ENCODE measurements at places on chromosomes 12 and 14.

- no peak for DNase-seq
These were observed 17.3 kb downstream of the PCNX1 start for GRCh38 chr14:70924521-70924920.

GRCh38 chr12:47825173-47825639 lies 5.5 kb upstream of the HDAC7 start:
- no peak for DNase-seq

- DNase-seq = no peak
These were observed 133.8 kb upstream of the MGAT4C start for GRCh38 chr12:86389949-86390348.

GRCh38 chr12:11660624-11661023 lies 11.2 kb downstream of the ETV6 start:
- DNase-seq = no peak

DNA sequence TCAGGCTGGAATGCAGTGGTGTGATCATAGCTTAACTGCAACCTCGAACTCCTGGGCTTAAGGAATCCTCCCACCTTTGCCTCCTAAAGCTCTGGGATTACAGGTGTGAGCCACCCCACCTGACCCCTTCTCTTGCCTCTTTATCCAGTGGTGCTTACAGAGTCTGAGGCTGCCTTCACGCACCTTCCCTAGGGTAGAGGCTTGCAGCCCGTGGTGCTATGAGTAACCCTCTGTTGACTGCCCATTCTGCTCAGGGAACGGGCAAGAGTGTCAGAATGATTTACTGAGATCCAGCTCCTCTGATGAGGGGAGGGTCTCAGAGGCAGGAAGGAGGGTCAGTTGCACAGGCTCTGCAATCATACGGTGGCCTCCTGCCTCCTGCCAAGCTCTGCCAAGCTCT lies 125.1 kb upstream of the TBX3 start:
- DNase-seq = no peak

GRCh38 chr12:1425396-1425729 lies 169.0 kb downstream of the FBXL14 start:
- no peak for DNase-seq

DNA sequence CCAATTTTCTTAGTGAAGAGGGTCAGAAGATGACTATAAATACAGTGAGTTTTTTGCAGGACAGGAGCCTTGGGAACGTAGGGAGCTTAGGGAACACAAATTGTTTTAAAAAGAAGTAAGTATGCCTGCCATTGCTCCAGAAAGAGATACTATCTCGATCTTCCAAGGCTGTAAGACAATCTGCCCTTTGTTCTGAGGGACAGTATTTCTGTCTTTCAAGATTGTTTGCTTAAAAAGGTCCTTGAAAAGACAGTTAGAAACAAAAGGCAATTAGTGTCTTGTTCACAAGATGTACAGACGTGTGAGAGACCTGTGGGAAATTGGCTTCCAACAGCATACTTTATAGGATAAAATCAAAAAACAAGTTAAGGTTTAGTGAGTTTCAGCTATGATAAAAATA lies 321.2 kb upstream of the FAR2 start:
- DNase-seq = no peak

- no peak for DNase-seq
These were observed 5.3 kb upstream of the PGF start for GRCh38 chr14:74960736-74961135.

DNA sequence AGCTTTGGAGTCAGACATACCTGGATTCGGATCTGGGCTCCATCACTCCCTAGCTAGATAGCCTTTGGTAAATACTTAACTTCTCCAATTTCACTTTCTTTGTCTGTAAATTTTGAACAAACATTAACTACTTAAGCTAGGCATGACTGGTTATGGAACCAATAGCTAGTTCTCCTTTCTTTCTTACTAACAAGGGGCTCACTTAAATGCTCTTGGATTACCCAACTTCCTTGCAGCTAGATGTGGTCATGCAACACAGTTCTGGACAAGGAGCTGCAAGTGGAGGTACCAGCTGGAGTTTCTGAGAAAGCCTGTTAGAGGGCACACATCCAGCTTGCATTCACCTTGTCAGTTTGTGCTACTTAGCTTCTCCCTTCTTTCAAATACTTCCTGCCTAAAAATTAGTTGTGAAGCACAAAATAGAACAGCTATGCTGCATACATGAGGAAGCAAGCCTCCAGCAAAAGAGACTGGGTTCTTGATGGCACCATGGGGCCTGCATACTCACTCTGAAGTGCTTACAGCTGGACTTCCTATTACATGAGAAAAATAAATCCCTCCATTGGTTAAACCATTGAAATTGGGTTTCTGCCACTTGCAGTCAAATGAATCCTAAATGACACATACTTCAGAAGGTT lies 210.1 kb upstream of the EEA1 start:
- DNase-seq = no peak

GRCh38 chr14:101010835-101011234 lies 107.3 kb upstream of the RTL1 start:
- DNase-seq = no peak

GRCh38 chr12:106773286-106774004 lies 1.0 kb upstream of the RIC8B start:
- DNase-seq = peak; percentile 40

DNA sequence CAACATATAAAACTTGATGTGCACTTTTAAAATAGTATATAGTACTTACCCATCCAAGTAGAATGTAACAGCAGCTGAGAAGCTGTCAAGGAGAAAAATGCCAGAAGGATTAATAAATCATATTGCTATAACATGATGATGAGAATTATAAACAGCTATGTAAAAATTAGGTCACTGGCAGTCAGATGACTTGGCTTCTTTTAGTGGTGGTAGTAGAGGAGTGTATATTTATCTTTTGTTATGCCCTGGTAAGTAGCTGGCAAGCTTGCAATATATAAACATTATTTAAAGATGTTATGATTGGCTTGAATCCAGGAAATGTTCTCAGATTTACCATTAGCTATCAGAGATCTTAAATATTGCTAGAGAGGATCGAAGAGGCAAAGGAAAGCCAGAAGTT lies 471.0 kb upstream of the MGAT4C start:
- DNase-seq = no peak

DNA sequence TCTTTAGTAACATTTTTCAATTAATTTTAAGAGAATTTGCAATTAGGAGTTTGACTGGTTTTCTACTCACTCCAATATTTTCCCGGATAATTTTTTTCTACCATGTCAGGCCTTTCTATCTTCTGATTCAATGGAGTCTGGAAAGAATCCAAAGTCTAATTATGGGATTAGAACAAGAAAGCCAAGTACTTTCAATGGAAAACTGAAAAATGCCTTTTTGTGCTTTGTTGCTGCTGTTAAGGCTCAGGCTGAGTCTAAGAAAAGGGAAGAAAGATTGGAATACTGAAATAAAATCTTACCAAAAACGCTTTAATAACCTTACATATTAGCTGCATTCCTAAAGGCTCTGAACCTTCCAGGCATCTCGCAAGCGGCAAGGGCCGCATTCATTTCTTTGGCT lies 24.4 kb upstream of the DHRS4 start:
- no peak for DNase-seq

DNA sequence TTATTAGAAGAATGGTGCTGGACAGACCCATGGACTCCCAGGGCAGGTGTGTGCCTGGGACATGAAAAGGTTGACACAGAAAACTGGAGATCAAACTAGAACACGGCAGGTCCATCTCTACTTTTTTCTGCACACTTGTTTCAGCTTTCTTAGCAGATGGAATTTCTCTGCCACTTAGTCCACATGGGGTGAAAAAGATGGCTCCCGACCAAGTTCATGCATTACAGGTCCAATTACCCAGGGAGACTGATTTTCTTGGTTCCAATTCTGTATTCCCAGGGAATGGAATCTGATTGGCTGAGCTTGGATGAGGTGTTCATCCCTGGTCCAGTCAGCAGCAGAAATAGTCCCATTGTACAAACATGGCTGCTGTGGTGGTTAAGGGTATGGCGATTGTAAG lies 238.9 kb upstream of the SRRM4 start:
- no peak for DNase-seq

DNA sequence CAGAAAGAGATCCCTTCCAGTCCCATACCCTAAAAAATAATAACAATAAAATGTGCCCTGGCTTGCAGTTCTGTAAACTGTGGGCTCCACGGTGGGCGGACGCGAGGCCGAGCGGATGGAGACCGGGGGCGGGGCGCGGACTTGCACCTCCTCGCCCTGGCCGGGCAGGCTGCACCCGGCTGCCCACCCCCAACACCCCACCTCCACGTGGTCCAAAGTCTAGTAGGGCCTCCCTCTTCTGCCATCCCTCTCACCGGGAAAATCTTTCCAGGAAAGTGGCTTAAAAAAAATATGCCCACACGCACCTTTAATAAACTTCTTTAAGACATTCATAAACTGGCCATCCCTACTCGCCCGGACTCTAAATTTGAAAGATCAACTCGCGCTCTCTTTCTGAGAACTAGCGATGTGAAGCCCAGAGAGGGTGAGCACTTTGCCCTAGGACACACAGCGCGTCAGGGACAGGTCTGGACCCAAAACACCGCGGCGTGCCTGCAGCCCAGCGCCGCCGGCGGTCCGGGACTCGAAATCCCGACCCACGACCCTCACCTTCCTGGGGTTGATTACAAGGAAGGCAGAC lies 1.9 kb upstream of the BCL11B start:
- DNase-seq = no peak

GRCh38 chr14:79543967-79544697 lies 667.2 kb downstream of the DIO2 start:
- peak; percentile 22 for DNase-seq

DNA sequence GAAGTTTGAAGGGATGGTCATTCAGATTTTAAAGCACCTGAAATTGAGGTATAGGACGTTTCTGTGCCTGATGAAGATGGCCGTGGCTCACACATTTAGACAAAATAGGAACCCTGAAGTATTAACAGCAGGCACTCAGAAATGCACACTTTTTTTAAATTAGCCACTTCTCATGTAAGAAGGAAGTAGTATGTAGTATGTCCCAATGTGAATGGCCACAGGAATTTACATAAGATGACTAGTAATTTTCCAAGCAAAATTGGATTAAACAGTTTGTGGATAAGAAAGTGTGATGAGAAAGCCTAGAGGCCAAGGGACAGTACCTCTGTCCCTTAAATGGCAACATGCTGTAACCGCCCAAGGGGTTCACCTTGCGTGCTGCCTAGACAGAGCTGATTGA lies 1.8 kb upstream of the MIS18BP1 start:
- DNase-seq = no peak

DNA sequence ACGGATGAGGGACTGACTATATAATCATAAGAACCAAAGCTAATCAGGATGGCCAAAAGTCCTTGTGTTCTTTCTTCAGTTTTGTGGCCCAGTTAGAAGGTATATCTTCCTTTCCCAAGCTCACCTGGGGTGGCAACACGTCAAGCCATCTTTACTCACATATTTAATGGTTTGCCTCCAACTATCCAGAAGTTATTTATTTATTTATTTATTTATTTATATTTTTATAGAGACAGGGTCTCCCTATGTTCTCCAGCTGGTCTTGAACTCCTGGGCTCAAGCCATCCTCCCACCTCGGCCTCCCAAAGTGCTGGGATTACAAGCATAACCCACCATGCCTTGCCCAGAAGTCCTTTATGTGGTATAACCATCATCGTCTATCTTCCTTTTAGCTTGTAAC lies 11.8 kb upstream of the SP7 start:
- no peak for DNase-seq

Measured in erythroblast (primary cell).